ENCODE measurements at places on chromosomes 2 and 18. TPM values are rescaled to one million over a fixed set of nuclear protein-coding genes. Genes with fewer than 3 reads are reported as not detected.

The ABCG5 gene
- polyA plus RNA-seq = 0.40 TPM

The SOCS6 gene
- polyA plus RNA-seq = 28.4 TPM

DNA sequence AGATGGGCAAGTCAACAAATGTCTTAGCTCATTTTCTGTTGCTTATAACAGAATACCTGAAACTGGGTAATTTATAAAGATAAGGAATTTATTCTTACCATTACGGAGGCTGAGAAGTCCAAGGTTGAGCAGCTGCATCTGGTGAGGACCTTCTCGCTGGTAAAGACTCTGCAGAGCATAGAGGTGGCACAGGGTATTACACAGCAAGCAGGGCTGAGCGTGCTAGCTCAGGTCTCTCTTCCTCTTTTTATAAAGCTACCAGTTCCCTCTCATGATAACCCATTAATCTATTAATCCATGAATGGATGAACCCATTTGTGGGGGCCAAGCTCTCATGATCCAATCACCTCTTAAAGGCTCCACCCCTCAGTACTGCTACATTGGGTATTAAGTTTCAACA, 109.1 kb downstream of the CDK15 start:
- no peak for DNase-seq

GRCh38 chr2:30040147-30040546, 106.7 kb upstream of the YPEL5 start:
- DNase-seq = no peak

DNA sequence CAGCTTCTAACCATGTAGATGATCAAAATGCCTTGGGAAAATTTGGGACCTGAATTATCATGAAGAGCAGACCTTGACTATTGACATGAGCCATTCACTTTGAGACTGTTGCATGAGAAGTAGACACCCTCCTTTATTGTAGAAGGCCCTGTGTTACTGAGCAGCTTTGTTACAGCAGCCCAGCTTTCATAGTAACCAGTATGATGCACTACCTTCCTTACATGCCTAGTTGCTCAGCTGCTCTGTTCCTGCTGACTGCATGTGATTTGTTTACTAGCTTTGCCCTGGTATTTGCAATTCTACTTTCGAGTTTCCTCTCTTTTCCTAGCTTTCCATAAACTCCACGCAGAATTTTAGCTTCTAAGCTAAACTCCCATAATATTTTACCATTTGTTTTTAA, 11.2 kb upstream of the FN1 start:
- no peak for DNase-seq

- no peak for DNase-seq
Measured at GRCh38 chr2:120747281-120747680, 11.6 kb downstream of the GLI2 start.

The MROH2A gene
- polyA plus RNA-seq = 0.33 TPM

DNA sequence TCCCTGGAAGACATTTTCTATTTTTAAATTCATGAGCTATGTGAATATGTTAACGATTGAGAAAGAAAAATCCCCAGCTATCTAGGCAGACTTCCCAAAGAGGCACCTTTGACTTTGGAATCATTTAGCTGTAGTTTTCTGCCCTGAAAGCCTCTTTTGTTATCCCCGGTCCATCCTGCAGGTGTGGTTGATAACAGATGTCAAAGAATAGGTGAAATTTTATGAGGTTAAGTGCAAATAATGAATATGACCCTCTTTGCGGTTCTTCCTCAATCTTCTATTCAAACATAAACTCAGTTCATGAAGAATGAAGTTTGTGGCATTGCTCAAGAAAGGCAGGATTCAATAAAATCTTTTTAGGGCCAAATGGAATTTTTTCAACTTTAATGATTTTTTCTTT, 51.6 kb upstream of the ATP8B1 start:
- no peak for DNase-seq

DNA sequence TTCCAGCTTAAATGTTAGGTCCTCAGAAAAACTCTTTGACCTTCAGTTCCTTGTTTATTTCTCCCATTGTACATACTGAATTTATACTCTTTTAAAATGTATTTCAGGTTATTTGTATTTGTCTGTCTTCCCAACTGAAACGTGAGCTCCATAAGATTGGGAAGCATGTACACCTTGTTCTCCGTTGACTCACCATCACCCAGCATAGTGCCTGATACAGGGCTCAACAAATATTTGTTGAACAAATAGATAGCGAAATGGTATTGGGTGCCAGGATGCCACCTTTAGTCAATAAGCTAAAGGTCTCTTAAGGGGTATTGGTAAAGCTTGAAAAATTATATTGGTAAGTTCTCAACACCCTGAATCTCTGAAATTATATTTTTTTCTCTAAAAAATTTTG, 1841.3 kb upstream of the CELF4 start:
- no peak for DNase-seq

All from renal pelvis (tissue), 12 donors.